ENCODE measurements at places on chromosomes 13 and 19.

GRCh38 chr13:27960362-27961226 is 8.5 kb downstream of the CDX2 start:
- DNase-seq: no peak

DNA sequence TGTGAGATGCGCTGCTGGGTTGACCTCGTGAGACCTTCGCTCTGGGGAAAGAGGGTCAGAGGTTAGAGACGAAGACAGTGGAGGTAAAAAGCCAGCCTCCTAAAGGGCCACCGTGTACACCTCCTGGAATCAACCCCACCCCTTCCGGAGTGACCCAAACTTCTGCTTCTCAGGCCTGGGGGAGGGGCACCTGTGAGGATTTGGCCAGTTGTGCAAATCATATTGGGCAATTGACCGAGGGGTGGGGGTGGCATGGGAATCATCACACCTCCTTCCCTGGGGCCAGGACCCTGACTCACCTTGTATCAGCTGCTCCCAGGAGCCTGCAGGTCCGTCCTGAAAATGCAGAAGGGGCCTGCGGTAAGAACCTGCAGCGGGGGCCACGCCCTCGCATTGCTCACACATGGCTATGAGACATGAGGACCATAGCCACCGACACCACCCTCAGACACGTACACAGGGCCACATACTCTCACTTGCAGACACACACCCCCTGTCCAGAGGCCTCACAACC is 2.8 kb downstream of the TNFSF14 start:
- DNase-seq: no peak

GRCh38 chr13:44549476-44549875 is 26.7 kb downstream of the TSC22D1 start:
- no peak for DNase-seq

- no peak for DNase-seq
Measured at GRCh38 chr19:21221693-21222092, 79.9 kb downstream of the ZNF431 start.

DNA sequence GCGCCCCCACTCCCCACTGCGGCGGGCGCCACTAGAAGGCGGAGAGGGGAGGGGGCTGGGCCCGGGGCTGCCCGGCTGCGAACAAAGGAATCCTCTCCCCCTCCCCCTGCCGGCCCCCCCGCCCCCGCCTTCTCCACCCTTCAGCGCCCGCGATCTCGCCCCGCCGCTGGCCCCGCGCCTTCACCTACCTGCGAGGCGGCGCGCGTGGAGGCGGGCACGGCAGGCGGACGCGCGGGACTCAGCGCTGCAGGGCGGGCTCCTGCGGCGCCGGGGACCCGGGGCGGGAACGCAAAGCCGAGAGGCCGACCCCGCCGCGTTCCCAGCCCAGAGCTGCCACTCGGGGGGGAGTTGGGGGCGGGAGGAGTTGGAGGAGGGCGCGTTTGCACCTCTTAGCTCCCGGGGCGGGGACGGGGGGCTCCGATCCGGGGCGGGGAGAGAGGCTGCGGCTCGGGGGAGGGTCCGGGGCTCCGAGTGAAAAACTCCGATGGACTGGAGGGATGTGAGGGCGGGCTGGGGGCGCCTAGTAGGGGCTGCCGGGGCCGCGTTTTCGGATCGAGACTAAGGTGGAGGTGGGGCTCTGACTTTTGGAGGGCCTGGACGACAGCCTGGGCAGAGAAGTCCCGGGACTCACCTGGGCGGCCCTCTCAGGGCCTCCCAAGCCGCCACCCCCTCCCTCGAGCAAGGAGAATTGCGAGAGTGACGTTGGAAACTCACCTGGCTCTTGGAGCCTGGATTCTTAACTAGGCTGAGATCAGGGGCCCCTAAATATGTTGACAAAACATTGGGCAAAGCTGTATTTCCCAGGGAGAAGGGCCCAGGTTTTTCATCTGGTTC is at the start of gene FBN3:
Gene FBN3 (minus strand): TSS at position 332 of the 834 bp plus-strand sequence. CDS start 2,112 bp downstream, outside the sequence.
- no peak for DNase-seq

DNA sequence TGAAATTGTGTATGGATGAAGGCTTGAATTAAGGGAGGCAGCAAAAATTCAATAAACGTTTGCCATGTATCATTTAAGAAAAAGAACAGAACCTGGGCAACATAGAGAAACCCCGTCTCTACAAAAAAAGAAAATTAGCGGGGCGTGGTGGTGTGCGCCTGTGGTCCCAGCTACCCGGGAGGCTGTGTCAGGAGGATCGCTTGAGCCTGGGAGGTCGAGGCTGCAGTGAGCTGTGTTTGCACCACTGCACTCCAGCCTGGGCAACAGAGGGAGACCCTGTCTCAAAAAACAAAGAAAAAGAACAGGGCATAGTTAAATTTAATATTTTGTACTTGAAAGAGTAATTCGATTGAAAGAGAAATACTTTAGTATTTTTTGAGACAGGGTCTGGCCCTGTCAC is 1.4 kb downstream of the UBA2 start:
- DNase-seq: no peak

DNA sequence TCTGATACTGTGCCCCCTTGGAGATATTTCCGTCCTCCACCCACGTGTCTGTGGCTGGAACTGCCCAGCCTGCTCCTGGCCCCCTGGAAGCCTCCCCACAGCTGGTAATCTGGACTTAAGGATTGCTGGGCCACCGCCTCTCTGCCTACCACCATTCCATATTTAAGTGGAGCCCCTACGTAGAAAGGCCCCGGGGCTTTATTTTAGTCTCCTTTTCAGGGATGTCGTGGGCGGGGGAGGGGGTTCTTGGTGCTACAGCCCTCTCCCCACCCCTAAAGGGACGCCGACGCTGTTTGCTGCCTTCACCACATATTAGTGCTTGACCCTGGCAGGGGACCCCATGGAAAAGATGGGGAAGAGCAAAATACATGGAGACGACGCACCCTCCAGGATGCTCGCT is 2.7 kb upstream of the NOP53 start:
- no peak for DNase-seq

- no peak for DNase-seq
Measured at GRCh38 chr13:51397262-51397941, 55.4 kb downstream of the INTS6 start.

DNA sequence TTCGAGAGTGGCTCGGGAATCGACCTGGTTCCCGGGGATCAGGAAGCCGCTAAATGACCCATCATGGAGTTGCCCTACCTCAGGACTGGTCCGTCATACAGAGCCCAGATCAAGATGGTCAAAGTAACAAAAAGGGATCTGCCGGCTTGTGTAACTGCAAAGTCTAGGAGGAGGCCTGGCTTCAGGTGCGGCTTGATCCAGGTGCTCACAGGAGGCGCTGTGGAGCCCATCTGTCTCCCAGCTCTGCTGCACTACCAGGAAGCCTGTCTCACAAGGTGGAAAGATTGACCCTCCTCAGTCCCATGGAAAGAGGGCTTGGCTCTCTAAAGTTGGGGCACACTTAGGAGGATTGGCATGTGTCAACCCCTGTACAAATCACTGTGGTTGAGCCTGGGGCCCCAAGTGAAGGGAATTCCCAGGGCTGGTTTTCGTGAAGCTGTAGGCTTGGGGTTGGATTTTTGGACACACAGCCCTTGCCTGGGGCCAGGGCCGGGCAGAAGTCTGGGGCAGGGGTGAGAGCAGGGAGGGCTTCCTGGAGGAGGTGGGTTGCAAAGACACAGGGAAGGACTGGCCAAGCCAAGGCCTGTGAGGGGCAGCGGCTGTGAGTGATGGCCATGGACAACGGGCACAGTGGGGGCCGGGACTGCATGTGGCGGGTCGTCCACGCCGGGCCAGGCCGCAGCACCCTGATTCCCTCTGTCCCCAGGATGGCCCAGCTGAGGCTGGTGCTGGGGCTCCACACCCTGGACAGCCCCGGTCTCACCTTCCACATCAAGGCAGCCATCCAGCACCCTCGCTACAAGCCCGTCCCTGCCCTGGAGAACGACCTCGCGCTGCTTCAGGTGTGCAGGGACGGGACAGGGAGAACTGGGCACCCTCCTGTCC is 4.2 kb downstream of the GZMM start:
- no peak for DNase-seq

- peak; percentile 42 for DNase-seq
Measured at GRCh38 chr13:27472941-27473340, 22.6 kb upstream of the MTIF3 start.

GRCh38 chr13:83798731-83799130 is 83.5 kb downstream of the SLITRK1 start:
- DNase-seq: no peak

DNA sequence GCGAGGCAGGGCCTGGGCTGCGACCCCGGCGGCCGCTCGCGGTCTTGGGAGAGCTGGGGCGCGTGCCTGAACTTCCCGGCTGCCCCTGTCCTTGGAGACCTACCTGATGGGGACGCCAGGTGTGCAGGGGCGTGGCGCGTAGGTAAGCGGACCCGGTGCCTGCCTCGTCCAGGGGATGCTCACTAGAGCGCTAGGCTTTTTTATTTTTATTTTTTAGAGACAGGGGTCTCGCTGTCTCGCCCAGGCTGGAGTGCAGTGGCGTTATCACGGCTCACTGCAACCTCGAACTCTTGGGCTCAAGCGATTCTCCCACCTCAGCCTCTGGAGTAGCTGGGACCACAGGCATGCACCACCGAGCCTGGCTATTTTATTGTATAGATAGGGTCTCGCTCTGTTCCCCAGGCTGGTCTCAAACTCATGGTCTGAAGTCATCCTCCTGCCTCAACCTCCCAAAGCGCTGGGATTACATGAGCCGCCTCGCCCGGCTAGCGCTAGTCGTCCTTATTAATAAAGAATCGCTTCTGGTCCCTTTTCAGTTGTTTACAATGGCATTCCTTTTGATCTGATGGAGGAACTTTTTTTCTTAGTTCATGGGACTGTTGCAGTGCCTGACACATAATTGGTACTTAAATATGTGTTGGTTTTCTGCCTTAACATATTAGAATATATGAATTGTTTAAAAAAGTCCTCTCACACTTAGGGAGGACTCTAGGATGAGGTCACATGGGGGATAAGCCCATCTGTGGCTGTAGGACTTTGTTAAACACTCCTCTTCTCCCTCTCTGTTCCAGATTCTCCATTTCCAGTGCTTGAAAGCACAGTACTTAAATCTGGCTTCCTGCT is 812 bp downstream of the DPY19L3 start:
- DNase-seq: no peak

DNA sequence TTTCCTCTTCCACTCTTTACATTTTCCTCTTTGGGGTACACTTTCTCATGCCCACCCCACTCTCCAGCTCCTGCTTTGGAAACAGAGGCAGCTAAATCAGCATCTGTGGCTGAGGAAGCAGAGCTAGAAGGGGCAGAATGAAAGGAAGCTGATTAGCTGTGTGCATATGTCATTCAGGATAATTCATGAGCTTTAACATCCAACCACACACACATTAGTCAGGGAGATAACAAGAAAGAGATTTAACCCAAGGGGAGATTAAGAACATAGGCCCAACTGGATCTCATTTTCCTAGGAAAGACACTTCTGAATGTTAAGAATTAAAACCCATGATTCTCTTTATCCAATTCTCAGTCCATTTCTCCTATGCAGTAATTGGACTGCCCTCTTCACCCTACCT is 405.5 kb downstream of the TBC1D4 start:
- no peak for DNase-seq

DNA sequence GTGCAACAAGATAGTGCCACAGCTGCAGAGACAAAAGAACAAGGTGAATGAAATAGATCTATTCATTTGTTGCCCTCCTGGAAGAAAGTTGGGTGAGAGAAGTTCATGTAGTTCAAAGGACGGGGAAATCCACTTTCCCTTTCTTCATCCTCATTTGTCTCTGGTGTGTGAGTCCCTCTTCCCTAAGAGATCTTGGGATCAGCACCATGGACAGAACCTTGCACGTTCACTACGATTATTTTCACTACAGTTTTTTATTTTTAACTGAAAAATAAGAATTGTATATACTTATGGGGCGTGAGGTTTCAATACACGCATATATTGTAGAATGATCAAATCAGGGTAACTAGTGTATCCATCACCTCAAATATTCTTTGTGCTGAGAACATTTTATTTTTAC is 29.2 kb downstream of the NLRP5 start:
- no peak for DNase-seq

- no peak for DNase-seq
Measured at GRCh38 chr13:75760131-75761021, 124.2 kb downstream of the LMO7 start.

GRCh38 chr19:14472202-14472938 is 2.8 kb downstream of the PTGER1 start:
- no peak for DNase-seq

DNA sequence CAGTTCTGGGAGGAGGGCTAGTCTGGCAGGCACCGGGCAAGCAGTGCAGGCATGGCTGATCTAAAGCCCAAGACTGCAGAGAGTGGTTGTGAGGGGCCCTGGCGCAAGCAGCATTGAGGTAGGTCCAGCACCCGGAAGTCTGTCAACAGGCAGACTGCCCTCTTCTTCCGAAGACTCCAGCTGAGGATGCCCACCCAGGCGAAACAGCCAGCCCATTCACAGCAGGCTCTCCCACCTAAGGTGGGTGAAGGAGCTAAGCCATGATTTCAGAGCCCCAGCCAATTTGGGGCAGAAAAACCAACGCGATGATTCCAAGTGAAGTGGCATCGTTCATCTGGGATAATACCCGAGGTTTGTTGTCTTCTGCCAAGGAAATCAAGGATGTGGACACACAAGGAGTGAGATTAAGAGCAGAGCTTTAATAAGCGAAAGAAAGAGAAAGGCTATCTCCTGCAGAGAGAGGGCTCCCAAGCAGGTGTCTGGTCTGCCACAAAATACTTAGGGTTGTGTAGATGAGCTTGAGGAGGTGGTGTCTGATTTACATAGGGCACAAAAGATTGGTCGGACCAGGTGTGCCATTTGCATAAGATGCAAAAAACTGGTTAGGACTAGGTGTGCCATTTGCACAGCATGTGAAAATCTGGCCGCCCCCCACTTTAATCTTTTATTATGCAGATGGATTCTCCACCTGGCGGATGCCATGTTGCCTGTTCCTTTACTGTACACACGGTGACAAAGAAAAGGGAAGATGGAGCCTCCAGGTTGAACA is 22.6 kb downstream of the FAM124A start:
- peak; percentile 82 for DNase-seq

DNA sequence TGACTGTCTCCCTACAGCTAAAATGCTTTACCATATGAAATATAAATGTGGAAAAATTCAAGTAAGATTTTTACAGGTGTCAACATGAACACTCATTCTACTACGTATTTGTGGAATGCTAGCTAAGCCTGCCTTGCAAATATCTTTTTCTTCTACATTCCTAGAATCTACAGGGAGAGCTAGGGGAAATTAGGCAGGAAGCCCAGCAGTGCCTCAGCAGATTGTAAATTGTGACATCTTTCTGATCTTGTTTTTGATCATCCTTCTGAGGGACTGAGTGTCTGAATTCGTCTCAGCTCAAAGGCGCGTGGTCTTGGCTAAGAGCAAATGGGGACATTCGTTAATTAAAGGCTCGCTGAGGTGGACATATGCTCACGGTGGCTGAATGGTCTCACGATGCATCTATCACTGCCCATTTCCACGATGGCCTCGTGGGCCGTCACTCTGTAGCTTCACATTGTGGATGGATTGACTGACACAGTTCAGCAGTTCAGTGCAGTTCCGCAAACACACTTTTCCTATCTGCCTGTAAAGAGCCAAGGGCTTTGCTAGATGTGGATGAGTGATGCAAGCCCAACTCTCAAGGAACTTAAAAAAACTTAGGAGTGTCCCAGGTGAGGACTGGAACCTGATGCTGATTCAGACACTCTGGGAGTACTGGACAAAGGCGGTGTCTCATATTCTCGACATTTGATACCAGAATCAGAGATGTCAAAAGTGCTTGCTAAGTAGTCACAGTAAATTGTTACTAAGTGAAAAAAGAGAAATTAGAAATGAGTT is 562.5 kb downstream of the EFNB2 start:
- DNase-seq: no peak

Data from vagina (tissue), 2 donors.